Bone marrow (tissue), 2 donors: ENCODE measurements at places on chromosomes 1 and 21.

DNA sequence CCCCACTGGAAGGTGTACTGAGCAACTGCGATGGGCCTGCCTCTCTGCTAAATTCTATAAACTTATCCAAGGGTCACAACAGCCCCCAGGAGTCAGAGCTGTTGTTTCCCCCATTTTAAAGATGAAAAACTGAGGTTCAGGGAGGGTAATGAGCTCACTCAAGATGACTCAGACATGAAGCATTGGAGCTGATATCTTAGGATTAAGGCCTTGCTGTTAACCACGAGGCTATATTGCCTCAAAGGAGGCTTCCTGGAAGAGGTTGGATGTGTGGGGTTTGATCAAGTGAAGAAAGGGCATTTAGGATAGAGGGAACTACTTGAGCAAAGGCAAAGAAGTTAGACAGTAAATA, 6.7 kb downstream of the LDLRAP1 start:
- no peak for DNase-seq

- DNase-seq, result peak; percentile 33
Measured at GRCh38 chr1:39657923-39658485, 13.9 kb downstream of the NT5C1A start.

DNA sequence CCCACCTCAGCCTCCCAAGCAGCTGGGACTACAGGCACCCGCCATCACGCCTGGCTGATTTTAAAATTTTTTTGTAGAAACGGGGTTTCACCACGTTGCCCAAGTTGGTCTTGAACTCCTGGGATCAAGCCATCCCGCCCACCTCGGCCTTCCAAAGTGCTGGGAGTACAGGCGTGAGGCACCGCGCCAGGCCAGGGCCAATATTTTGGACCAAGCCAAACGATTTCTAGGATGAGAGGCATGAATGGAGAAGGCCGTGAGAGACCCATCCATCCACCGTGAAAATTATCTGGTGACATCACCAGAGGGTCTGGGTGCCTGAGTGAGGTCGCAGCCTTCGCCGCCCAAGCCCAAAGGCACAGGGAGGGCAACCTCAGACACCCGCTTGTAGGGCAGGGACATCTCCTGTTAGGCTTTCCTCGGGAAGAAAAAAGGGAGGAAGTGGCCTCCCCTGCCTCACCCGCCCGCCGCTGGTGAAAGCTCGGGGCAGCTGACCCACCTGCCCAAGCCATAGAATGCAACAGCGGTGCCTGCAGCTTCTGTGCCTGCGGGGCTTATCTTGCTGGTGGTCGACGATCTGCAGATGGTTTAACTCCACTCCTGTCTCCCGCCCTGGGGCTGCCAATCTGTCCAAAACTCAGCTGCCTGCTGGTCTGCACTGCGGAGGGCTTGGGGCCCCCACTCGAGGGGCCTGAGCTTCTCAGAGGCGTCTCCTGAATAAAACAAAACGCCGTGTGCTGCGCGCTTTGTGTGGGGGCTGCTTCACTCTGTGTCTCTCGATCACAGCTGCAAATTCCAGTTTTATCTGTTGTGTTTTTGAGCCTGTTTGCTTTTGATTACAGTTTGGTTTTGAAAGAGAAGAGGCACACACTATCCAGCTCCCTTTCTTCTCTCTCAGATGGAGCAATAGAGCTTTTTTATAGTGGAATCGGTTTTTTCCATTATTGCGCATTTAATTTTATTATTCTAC, 85.8 kb downstream of the MRPS6 start:
- DNase-seq, result no peak

DNA sequence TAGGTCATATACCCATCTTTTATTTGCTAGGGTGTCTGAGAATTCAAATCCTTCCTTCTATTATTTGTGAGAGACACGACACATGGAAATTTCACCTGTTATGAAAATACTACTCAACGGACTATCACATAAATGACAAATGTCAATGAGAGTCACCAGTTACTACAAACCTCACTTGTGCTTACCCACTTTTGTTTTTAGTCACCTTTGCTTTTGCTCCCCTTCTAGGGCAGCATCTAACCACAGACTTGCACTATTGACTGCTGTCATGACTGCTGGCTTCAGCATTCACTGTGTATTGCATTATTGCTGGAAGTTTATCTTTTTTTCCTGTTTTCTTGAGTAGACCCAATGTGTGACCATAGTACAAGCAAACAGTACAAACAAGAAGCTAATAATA, 1048.0 kb downstream of the PLA2G4A start:
- DNase-seq, result no peak
